ENCODE measurements at places on chromosomes 2 and 18.

- DNase-seq: no peak
Observed at GRCh38 chr2:233010569-233011267, 2.3 kb downstream of the NGEF start.

- peak; percentile 32 for DNase-seq
Observed at GRCh38 chr18:59787998-59788790, 91.0 kb upstream of the CCBE1 start.

DNA sequence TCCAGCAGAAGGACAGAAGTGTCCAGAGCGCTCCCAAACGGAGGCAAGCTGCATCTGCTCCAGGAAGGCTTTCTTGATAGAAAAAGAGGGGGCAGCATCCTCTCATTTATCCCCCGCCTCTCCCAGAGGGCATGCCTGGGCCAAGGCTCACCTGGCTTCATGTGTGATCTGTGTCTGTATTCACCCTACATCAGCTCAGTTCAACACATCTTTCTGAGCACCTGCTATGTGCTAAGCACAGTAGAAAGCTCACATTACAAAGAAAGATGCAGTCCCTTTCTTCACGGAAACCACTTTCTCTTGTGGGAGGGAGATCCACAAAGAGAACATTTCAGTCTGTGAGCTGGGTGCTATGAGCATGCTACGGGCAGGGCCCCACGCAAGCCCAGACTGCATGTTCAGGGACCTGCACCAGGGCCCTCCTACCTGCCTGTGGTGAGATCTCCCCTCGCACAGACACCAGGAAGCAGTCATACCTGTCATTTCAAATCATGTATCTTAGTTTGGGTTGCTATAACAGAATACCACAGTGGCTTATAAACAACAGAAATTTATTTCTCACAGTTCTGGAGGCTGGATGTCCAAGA lies 90.7 kb downstream of the PDCL3 start:
- DNase-seq: no peak

DNA sequence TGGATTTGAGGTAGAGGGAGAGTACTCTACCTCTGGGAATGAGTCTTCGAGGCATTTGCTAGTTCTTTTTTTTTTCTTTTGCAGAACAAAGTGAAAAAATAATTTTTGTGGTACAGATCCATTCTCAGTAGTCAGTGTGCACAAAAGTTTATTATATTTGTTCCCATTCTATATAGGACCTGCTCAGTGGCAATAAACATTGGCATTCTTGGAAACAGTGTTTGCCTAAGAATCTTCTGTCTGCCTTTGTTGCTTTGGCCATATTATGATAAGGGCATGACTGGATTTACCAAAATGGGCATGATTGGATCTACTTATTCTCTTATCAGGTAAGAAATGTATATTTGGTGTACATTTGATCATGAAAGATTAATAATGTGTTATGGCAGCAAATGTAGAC lies 583.3 kb downstream of the PLCL1 start:
- DNase-seq: no peak

DNA sequence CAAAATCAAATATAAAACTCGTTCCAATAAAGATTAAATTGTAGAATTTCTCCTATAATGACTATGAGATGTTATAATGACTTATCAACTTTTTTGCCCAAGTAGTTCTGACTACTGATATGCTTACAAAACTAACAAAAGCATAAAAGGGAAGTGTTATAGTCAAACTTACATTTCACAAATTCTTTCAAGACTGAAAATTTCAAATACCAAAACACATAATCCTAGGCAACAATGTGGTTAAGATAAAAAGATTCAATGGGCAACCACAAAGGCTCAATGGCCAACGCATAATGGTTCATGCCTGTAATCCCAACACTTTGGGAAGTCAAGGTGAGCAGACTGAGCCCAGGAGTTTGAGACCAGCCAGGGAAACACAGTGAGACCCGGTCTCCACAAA lies 135.7 kb downstream of the USP34 start:
- no peak for DNase-seq

DNA sequence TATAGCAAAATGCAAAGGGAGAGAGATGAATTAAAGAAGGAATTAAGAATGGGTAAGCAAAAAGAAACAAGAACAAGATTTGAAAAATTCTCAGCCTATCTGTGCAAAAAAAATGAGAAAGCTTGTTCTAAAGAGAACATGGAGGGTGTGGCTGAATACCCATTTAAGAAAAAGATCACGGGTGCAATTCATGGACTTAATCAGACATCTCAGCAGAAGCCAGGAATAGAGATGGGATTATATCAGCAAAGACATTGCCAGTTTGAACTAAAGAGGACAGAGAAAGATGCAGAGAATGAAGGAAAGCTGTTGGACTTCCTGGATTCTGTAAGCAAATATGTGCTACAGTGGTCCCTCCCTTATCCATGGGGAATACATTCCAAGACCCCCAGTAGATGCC lies 115.6 kb downstream of the RTTN start:
- no peak for DNase-seq

DNA sequence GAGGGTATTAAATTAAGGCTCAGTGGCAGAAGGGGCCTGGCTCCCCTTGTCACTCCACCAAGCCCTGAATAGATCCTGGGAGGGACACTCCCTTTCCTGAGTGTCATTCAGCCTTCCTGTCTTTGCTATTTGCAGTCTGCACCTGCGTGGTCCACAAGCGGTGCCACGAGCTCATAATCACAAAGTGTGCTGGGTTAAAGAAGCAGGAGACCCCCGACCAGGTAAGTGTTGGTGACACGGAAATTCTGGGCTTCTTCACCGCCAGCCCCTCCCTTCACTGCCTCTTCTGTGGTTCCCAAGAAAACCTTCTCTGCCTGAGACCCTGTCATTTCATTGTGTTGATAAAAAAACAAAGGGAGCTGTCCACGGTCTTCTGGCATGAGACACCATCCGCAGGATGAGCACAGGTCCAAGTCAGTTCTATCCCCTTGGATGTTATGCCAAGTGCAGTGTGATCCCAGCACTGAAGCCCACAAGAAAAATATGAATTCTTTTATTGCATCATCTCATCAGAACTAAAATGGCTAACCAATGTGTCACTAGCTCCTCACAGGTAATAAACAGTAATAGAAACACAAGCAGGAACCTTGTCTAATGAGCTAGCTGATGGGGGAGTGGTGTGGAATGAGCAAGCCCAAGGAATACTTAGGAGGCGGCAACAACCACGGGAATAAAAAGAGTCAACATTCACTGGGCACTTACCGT lies 316.9 kb upstream of the EPAS1 start:
- no peak for DNase-seq

DNA sequence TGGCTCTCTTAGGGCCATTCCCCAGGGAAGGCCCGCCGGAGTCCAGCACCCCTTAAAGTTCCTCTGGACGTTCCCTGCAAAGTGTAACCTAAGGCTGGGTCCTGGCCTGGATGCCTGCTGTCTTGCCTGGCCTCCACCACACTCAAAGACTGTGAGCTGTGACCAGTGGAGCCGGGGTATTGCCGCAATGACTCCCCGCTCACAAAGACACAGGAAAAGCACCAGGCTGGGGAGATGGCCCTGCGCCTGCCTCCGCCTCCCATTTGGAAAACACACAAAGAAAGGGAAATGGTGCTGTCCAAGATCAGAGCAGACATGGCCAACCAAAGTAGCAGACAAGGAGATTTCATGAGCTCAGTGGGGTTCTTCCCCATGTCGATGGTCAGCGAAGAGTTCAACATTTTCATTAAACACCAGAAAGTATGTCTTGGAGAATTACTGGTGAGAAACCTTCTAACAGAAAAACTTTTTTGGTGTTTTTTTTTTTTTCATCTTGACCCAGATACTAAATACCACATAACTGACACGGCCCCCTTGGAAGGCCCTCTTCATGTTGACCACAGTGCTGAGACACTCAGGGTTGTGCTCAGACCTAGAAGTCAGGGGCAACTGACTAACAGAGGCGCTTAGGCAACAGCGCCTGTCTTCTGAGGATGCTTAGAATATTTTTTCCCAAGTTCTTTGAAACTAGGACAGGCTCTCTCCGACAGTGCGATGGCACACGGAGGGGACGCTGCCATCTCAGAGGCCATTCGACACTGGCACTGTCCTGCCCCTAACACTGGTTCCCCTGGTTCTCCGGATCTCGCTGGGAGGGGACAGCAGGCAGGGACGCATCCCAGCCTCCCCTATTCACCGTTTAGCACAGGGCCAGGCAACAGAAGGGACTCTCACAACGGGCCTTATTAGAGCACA lies 226.4 kb upstream of the ID2 start:
- DNase-seq: no peak

DNA sequence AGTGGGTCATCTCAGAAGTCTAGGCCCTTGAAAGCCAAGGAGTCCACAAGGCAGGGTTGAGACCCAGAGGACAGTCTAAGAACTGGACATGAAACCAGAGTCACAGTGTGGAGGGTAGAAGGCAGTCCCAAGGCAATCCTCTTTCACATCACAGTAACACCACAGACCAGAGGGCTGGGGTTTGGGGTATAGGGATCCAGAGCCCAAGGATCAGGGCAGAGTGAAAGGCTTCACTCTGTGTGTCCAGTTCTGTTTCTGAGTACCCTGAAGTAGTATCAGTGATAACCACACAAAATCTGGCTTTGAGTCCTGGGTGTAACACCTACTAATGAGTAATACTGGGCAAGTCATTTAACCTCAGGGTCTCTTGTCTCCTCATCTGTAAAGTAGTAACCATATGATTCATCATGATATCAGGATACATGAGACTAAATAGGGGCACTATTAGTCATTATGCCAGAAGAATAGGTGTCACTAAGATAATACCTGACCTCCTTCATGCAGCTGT lies 91.0 kb downstream of the ICA1L start:
- DNase-seq: peak; percentile 14

DNA sequence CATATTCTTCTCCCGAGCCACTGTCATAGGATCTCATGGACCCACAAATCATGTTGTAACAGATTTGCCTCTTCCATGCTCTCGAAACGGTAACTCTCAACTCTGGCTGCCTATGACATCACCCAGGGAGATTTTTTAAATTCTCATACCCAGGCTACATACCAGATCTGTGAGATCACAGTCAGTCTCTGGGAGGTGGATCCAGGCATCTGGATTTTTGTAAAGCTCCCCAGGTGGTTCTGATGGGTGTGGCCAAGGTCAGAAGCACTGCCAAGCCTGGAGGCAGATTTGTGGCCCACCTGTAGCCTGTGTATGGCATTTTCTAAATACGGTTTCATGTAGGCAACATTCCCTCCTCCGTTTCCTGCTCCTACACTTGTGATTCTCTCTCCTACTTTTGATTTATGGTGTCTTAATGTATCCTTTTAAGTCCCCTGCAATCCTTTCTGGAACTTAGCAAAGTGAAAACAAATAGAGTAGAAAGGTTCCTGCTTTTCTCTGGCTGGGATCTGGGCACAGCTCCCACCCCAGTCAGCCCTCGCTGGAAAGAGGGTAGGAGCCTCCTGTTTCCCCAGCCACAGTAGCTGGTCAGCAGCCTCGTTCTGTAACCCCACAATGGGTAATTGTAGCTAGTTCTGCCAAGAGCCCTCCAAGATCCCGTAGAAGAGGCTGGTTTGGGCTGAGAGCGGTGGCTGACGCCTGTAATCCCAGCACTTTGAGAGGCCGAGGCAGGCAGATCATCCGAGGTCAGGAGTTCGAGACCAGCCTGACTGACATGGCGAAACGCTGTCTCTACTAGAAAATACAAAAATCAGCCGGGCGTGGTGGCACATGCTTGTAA lies 96.2 kb downstream of the KLHL29 start:
- peak; percentile 88 for DNase-seq

DNA sequence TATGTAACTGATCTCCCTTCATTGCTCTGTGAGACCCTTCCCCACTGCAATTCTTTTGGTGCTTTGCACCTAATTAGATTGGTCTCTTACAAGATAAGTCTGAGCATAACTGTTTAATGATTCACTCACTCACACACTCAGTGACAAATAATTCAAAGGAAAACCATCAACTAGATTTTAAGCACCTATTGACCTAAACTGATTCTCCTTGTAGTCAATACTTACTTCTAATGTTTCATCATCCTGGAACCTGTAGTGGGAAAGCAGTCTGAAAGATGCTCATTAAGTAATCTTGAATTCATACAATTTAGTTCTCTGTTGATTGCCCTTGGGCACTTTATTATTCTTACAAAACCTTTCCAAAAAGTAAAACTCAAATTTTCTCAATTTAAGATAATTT lies 74.3 kb upstream of the COL5A2 start:
- no peak for DNase-seq

- DNase-seq: no peak
Observed at GRCh38 chr18:44988821-44989587, 308.3 kb downstream of the SETBP1 start.

GRCh38 chr18:43866696-43867095 lies 589.4 kb upstream of the SYT4 start:
- no peak for DNase-seq

DNA sequence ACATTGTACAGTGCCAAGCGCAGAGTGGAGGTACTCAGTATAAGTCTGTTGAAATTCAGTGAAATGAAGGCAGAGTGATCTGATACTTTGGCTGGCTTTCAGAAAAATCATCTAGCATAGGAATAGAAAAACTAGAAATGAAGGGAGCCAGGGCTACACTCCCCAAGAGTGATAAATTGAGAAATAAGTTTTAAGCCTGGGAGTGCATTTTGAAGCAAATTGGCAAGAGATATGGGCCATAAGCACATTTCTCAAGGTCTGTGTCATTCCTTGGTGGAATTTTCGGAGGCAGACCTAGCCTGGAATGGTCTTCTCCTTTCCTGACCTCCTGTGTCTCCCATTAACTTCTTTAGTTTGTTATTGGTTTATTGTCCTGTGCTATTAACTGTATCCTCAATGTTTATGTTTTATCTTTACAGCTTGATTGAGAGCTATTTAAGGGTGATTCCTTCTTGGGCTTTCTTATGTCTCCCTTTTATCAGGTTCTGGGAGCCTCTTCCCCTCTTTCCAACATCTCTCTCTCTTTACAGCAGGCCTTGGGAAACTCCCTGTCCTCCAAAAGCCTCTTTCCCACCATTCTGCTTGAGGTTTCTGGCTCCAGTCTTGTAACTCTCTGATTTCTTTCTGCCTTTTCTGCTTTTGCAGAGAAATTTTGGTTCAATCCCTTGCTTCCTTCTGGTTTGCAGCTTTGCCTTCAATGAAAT lies 649.5 kb downstream of the SLC4A3 start:
- DNase-seq: no peak

GRCh38 chr2:42138163-42139015 lies 30.8 kb upstream of the EML4 start:
- peak; percentile 67 for DNase-seq

GRCh38 chr2:6423944-6424343 lies 441.8 kb downstream of the CMPK2 start:
- no peak for DNase-seq

- no peak for DNase-seq
Observed at GRCh38 chr18:21629089-21629832, 17.1 kb downstream of the SNRPD1 start.

DNA sequence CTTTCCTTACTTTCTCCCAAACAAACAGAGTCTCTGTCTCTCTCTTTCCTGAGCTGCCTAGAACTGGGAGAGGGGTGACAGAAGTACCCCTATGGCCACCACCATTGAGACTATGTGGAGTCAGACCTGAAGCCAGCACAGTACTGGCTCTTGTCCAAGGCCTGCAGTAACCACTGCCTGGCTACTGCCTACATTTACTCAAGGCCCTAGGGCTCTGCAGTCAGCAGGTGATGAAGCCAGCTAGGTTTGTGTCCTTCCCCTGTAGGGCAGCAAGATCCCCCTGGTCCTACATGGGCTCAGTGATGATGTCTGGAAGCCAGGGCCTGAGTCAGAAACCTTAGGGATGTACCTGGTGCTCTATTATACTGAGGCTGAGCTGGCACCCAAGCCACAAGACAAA lies 12.2 kb downstream of the MYO3B start:
- DNase-seq: no peak
